ENCODE measurements at places on chromosomes 5 and 9.

GRCh38 chr5:111772456-111773122 is 15.6 kb upstream of the NREP start:
- DNase-seq = peak; percentile 6

DNA sequence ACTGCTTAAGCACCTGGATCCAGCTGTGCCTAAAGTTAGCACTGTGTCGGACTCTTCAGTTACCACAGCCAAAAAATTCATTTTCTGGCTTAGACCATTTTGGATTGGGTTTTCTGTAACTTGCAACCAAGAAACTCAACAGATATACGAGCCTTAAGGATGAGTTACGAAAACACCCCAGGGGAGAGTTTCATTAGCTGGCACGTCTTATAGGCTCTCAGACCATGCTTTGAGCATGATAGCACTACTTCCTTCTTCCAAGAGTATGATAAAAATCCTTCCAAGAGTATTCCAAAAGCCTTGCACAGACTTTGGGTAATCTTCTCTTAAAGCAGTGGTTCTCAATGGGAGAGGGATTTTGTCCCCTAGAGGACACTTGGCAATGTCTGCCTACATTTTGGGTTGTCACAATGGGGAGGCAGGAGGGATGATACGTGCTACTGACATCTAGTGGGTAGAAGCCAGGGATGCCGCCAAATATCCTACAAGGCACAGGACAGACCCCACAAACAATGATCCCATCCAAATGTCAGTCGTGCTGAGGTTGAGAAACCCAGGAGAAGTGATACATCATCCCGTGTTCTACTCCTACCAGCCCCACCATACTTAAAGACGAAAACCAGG is 64.8 kb downstream of the SMIM23 start:
- no peak for DNase-seq

- no peak for DNase-seq
Observed at GRCh38 chr5:96745844-96746531, 61.8 kb downstream of the ERAP1 start.

DNA sequence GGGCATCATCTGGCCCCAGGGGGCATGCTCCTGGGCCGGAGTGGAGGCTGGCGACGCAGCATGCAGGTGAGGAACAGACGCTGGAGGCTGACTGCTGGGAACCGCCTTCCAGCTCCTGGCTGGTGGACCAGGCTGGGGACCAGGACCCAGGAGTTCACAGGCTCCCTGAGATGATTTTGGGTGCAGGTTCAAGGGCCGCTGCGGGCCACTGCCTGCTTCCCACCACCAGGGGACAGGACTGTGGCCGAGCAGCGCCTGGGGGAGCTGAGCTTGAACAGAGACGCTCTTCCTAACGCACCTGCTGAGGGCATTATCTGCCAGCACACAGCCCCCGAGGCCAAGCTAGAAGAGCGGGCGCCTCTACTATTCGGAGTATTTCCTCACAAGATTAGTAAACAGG is 132.1 kb upstream of the RAPGEF1 start:
- no peak for DNase-seq

DNA sequence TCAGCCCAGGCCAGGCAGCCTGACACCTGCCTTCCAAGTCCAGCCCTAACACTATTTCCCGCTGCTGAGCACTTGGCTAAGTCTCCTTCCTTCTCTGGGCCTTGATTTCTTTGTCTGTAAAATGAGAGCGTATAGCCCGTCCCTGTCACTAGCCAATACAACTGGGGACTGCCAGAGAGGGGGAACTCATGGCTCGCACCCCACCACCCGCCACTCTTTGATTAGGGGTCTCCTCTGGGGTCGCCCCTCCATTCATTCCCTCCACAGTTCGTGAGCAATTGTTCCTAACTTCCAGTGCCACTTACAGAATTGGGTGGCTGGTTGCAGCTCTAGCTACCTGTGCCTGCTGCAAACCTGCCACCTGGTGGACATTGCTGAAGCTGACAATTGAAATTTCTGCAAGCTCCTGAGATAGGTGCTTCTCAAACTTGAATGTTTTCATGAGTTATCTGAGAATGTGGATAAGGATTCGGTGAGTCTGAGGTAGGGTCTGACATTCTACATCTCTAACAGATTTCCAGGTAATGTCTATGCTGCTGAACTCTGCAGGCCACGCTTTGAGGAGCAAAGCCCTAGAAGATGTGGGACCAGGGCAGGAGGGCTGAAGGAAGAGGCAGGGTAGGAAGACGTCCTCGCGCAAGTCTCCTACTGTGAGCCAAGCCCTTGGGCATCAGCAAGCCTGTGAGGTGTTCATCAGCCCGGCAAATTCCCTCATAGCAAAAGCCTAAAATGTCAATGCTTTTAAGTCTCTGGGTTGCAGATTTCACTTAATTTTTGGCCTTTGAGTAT is 13.3 kb upstream of the RECK start:
- peak; percentile 16 for DNase-seq

Data from NCI-H187 (cell line).